ENCODE measurements at places on chromosomes 1 and 21.

DNA sequence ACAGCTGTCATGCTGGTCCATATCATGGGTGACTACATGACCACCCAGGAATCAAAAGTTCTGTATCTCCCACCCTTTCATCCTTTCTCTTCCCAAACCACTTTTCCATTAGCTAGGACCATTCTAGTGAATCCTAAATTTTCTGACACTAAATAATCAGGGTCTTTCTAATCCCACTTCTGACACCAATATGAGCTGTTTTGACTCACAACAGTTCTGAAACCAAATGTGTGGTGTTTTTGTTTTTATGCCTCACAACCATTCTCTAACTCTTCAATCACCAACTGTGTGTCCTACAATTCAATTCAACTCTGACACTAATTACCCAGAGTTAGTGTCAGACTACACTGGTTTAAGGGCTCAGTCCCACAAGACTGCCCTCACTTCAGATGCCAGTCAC is 63.9 kb downstream of the SMYD2 start:
- DNase-seq = no peak

DNA sequence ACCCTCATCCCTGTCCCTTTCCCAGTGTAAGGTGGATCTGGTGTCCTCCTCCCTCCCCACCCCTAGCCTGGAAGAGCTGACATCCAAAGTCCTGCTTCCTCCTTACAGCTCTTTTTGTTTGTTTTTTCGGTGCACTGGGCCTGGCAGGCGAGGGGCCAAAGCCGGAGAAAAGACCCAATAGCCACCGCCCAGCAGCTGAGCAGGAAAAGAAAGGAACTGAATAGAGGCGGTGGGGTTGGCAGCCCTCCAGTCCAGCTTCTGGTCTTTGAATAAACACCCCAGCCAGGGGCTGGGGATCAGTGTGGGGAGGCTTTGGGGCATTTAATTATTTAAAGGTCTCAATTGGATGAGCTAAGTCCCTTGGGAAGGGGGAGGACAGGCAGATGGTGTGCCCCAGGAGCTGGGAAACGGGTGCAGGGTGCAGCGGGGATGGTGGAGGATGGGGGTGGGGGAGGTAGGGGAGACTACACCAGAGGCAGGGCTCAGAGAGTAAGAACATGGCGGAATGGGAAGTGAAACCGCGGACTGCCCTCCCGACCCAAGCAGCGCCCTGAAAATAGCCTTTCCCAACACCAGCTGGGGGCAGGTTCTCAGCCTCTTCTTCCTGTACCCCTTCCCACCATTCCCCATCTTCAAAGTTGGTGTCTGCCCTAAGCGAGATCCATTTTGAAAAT is 20.2 kb downstream of the BTG2 start:
- DNase-seq = no peak

DNA sequence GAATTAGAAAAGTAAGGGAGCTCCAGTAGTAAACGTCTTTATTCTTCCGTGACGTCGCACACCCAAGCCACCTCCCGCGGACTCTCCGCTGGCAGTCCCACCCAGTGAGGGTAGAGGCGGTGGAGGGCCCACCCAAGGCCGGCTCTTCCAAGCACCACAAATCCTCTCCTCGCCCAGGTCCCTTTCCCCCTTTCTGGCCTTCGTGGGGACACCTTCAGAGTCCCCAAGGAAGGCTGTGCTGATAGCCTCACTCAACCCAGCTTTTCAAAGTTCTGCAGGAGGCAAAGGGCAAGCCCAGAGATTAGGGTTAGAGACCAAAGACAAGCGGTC is 349 bp upstream of the GPN2 start:
- DNase-seq = no peak

GRCh38 chr1:91585982-91586381 is 85.3 kb downstream of the CDC7 start:
- no peak for DNase-seq

- no peak for DNase-seq
Measured at GRCh38 chr21:26686278-26686677, 113.2 kb upstream of the CYYR1 start.

DNA sequence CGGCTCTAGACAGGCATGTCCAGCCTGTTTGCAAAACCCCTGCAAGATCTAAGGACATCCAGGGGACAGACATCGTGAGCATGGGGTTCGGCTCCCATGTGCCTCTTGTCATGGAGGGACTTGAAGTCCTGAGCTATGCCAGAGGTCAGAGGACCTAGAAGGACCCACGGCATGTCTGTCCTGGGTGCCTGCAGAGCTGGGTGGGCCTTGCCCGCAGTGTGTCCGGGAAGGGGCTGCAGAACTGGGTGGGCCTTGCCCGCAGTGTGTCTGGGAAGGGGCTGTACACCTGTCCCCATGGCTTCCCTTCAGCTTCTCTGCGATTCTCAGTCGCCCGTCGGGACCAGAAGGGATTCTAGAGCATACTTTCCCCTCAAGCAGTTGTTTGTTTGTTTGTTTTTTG is 20.0 kb upstream of the TRAPPC10 start:
- no peak for DNase-seq

- DNase-seq = no peak
Measured at GRCh38 chr21:45917241-45917640, 64.3 kb upstream of the COL6A1 start.

- DNase-seq = no peak
Measured at GRCh38 chr1:25952841-25953401, 44.9 kb downstream of the PAFAH2 start.
